ENCODE measurements at places on chromosomes 3 and 15. TPM values are rescaled to one million over a fixed set of nuclear protein-coding genes. Genes with fewer than 3 reads are reported as not detected.

DNA sequence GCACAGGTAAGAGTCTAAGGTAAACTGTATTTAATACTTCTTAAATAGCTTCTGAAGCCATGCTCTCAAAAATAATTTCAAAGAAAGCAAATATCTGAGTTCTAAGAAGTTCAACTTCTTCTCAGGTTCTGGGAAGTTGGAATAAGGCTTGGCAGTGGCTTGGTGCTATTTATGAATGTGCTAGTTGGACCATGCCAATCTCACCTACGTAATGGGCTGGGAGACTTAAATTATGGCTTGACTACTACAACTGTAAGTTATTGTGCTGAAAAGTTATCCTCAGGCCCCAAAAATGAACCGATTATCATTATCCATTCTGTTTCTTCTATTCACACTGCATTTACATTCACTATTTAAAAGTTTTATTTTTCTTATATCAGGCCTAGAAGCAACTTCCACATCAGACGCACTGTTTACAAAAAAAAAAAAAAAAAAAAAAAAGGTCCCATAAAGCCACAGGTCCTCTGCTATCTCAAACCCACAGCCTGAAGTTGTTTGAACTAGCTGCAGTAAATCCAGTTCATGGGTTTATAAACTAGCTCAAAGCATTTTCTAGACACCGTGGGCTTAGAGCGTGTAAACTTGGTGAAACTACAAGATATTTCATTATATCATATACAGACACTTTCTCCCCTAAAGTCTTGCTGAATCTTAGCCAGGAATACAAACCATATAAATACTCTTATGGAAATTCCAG lies 3.4 kb downstream of the LRIG1 start:
- no peaks in the 10 kb centered on the region for H3K36me3 ChIP-seq
- H3K4me3 ChIP-seq = no peak overlapping the region
- no peak overlapping the region for H3K27ac ChIP-seq
- peaks cover 9% of the 10 kb centered on the region for H3K4me1 ChIP-seq
- H3K27me3 ChIP-seq = peaks cover 2% of the 10 kb centered on the region

GRCh38 chr3:120111898-120112297 lies 17.7 kb upstream of the GSK3B start:
- H3K4me1 ChIP-seq = peaks cover 12% of the 10 kb centered on the region
- H3K27ac ChIP-seq = no peak overlapping the region
- no peak for DNase-seq
- no peaks in the 10 kb centered on the region for H3K27me3 ChIP-seq

DNA sequence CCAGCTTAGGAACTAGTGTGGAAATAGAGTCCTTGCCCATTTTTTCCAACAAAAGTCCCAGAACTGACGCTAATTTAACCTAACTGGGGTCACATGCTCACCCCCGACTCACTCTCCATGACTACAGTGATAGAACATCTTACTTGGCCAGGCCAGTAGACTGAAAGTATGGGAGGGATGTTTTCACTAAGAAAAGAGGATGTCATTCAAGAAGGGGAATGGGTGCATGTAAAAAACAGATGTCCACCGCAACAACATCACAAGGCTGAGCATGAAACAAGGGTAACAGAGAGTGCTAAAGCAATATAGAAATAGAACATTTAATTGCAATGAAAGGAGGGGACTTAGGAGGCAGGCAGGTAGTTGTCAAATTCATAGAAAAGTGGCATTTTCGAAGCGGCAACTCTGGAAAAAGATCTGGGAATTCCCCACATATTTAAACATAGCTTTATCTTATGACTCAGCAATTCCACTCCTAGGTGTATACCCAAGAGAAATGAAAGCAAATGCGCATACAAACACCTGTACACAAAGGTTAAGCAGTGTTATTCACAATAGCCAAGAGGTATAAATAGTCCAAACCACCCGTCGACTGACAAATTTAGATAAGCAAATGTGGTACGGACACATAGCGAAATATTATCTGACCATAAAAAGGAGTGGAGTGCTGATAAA lies 41.1 kb upstream of the UBE2E2 start:
- H3K36me3 ChIP-seq = no peaks in the 10 kb centered on the region
- peaks cover 2% of the 10 kb centered on the region for H3K4me1 ChIP-seq
- DNase-seq = peak; percentile 59
- no peaks in the 10 kb centered on the region for H3K27me3 ChIP-seq
- H3K27ac ChIP-seq = no peak overlapping the region

DNA sequence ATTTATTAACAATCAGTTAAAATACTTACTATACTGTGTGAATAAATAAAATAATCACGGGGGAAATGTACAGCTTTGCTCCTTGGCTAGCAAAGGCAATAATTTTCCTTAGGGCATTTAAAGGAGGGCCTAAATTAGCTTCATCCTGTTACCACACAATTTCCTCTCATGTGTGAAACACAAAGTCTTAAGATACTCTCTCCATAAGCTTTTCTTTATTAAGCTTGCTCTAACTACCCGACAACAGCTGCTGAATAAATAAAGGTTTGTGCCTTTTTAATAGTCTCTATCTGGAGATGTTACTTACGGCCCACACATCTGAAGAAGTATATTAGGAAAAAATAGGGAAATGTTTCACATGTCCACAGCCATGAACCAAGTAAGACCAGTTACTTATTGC lies 29.7 kb downstream of the ZNF106 start:
- H3K27me3 ChIP-seq = no peaks in the 10 kb centered on the region
- no peak for DNase-seq
- no peak overlapping the region for H3K4me3 ChIP-seq
- H3K36me3 ChIP-seq = peaks cover 12% of the 10 kb centered on the region

DNA sequence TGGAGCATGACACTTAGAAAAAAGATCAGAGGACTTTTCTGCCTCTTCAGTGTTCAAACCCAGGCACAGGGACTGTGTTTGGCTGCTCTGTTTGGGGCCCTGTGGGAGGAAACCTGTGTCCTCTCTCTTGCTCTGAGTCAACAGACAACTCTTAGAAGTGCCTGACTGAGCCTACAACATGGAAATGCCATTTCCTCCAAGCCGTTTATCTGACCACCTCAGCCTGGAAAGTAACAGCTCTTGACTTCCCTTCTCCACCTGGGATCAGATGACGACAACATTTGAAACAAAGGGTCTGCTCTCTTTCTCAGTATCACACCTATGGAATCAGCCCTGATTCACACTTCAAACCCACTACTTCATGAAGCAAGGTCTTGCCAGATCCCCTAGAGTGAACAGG lies 91.3 kb upstream of the CTDSPL start:
- no peak for DNase-seq
- H3K36me3 ChIP-seq = no peaks in the 10 kb centered on the region
- H3K27ac ChIP-seq = no peak overlapping the region
- no peak overlapping the region for H3K4me3 ChIP-seq
- peaks cover 4% of the 10 kb centered on the region for H3K4me1 ChIP-seq

GRCh38 chr15:67180514-67181191 lies 73.8 kb downstream of the AAGAB start:
- no peak overlapping the region for H3K4me3 ChIP-seq
- peak overlapping the region; percentile 90 for H3K27ac ChIP-seq
- H3K36me3 ChIP-seq = peaks cover 75% of the 10 kb centered on the region
- no peak for DNase-seq
- peaks cover 64% of the 10 kb centered on the region for H3K4me1 ChIP-seq
- H3K27me3 ChIP-seq = no peaks in the 10 kb centered on the region

SLC22A14 gene
- total RNA-seq = not detected

ADCY5 gene
- total RNA-seq = 0.56 TPM

Data from IMR-90 (cell line).